ENCODE measurements at places on chromosomes 1 and 21.

GRCh38 chr1:171788696-171789095 lies 7.2 kb downstream of the METTL13 start:
- DNase-seq: no peak

DNA sequence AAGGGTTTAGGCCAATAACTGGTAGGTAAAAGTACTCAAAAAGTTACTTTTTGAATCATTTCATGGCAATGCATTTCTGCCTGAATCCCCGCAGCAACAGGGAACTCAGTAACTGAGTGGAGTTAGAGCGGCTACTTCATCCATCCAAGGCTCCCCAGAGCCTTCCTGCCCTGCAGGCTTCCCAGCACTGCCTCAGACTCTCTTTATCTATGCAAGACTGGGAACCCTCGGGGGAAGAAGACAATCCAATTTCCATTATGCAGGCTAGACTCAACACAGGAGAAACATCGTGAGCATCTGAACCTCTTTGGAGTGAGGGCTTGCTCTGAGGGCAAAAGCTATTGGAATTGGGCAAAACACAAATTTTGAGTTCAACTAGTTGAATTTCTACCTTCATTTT lies 23.1 kb downstream of the ZMYND12 start:
- no peak for DNase-seq

GRCh38 chr1:66266756-66267155 lies 267.2 kb upstream of the SGIP1 start:
- DNase-seq: no peak

GRCh38 chr1:90335558-90335957 lies 340.6 kb downstream of the ZNF326 start:
- no peak for DNase-seq

DNA sequence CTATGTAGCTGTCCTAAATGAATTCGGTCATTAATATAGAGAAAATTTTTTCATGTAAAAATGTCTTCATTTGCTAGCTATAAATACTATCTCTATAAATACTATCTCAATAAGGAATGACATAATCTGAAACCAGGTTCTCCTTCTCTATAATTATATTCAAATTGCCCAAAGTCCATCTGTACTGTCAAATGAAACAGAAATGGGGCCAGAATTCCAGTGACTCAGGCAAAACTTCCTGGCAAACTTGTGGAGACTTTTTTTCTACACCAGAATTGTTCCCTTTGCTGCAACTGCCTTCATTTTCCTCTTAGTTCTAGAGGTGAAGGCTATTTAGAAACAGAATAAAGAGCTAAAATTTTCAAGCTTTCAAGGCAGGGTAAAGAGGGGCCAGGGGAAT lies 152.5 kb downstream of the KCNH1 start:
- no peak for DNase-seq

DNA sequence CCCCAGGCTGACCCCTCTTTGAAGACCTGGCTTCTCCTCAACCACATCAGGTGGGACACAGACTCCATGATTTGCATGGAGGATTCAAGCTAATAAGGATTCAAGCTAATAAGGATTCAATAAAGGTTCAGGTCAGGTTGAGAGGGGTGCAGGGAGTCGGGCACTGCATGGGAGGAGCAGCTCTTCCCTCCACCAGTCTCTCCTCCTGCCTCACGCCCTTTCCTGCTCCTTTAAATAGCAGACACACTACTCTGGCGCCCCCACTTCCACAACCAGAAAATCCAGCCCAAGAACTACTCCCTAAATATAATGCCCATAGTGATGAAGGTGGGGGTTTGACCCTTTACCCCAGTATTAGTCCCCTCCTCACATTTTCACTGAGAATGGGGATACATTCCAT lies 7.1 kb downstream of the MEX3A start:
- no peak for DNase-seq

- no peak for DNase-seq
Observed at GRCh38 chr1:43802356-43802980, 95.1 kb downstream of the ST3GAL3 start.

- no peak for DNase-seq
Observed at GRCh38 chr1:111631502-111631901, 11.9 kb downstream of the RAP1A start.
